Hypothalamus (tissue), 51 donors: ENCODE measurements at places on chromosomes 7 and 10.

- no peak for DNase-seq
These were observed 540.3 kb downstream of the INHBA start for GRCh38 chr7:41162612-41163011.

GRCh38 chr7:93890041-93890463 is 501 bp downstream of the TFPI2 start:
- no peak for DNase-seq

DNA sequence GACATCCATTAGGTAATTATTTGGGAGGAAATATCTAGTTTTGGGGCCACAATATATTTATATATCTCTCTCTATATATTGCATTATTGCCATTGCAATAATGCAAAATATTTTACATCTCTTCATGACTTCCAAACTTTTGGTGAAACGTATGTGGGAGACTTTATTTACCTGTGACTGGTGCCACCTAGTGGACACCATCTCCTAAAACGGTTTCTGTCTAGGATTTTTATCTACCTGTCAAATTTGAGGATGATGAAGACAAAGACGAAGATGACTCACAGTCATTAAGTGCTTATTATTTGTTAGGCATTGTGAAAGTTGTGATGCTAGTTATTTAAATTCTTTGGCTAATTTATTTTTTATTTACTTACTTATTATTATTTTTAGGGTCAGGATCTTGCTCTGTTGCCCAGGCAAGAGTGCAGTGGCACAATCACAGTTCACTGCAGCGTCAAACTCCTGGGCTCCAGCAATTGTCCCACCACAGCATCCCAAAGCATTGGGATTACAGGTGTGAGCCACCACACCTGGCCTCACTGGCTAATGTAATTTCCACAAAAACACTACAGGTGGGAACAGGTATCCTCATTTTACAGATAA is 18.7 kb upstream of the CBLL1 start:
- DNase-seq: peak; percentile 27

DNA sequence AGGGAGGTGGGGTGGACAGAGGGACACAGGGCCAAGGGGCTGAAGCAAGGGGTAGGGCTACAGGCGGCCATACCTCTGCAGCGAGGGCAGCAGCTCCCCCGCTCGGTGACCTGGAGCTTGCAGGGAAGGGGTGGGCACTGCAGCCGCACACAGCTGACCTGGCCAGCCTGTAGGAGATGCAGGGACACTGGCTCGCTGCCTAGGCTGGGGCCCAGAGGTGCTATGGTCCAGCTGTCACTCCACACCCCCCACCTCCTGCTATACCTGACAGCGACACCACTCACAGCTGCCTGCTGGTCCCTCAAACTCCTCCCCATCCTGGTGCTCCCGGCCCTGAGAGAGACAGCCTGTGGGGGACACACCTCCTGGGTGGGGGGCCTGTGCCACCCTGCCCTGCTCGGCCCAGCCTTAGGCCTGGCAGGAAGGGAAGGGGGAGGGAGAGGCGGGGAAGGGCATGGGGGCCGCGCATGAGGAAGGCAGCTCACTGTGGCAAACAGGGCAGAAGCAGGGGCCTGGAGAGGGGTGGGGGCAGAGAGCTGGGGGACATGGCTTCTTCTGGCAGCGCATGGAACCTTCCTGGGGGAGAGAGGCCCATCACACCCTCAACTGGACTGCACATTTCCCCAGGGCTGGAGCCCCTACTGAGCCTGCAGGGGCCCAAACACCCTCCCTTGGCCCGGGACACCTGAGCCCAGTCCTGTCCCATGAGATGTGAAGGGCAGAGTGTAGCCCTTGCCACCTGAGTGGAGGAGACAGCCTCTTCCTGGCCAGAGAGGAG is 23.9 kb downstream of the ATP6V1F start:
- DNase-seq: no peak

- DNase-seq: no peak
These were observed 769.7 kb upstream of the AUTS2 start for GRCh38 chr7:68828575-68828974.

DNA sequence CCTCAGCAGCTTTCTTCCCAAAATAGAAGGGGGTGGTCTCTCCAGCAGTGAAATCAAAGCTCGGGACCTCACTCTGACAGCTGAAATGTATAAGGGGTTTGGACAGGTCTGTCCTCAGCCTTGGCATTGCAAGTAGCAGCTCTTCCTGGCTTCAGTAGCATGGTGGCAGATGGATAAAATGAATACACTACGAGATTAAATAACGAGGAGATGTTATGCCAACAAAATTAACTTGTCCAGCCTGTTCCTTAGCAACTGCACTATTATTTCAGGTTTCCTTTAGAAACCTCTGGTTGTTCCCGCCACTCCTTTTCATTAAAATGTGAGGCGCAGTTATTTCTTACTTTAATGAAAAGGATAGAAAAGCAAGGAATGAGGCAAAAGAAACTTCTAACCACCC is 24.9 kb downstream of the PRLHR start:
- DNase-seq: no peak

- no peak for DNase-seq
These were observed 102.4 kb downstream of the CFTR start for GRCh38 chr7:117582219-117582704.

- DNase-seq: no peak
These were observed 238.4 kb upstream of the MKI67 start for GRCh38 chr10:128364631-128365030.

GRCh38 chr7:74544706-74545469 is 91.2 kb downstream of the GTF2IRD1 start:
- no peak for DNase-seq

- DNase-seq: no peak
These were observed 6.1 kb upstream of the TNS3 start for GRCh38 chr7:47587976-47588375.

DNA sequence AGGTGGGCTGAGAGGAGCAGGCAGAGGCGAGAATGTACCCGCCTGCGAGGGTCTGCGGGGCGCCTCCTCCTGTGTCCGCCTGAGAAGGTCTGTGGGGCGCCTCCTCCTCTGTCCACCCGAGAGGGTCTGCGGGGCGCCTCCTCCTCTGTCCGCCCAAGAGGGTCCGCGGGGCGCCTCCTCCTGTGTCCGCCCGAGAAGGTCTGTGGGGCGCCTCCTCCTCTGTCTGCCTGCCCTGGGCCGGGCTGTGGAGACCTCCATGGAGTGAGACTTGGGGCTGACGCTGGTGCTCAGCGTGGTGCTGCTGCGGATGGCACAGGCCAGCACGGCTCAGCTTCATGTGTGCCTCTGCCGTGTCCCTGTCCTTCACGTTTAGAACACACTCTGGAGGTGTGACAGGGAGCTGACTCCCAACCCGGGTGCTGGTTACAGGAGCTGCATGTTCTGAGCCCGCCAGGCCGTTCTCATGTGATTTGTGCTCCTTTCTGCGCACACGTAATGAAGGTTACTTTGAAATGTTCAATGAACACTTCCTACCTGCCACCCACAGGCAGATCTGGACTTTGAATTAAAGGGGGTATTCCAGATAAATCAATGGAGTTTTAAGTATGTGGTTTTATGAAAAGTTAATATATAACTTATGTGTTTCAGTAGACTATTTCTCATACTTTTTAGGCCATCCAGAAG is 20.5 kb upstream of the GET4 start:
- no peak for DNase-seq

- DNase-seq: no peak
These were observed 83.9 kb downstream of the PIP4K2A start for GRCh38 chr10:22630234-22631174.

DNA sequence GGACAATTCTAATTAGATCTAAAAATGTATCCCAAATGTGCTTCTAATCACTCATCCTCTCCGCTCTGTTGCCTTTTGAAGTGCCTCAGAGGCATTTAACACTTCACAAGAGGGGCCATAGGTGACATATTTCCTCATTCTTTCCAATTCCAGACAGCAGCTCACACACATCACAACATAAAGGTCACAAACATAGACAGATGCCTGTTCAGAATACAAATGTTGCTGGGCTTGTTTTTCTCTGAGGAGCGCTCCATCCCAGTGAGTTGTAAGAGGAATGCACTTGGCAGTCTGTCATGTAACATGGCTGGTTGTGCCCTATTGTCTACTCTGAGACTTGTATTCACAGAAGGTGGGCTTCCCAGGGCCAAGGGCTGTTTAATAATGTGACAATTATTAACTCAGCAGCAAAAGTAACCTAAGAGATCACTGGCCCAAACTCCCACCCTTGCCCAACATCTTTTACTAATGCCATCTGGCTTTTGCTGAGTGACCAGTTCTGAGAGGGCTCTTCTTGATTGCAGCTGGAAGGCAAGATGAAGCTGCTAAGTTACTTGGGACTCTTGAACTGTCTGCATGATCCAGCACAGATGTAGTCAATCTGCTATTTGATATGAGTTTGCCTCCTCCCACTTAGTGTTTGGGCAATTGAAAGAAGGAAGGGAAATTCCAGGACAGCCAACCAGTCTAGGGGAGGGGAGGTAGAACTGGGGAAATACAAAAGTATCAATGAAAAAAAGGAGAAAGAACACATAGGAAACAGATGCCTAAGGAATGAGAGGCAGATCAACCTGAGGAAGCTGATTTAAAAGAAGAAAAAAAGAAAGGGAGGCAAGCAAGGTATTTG is 13.6 kb downstream of the PON2 start:
- DNase-seq: no peak

- DNase-seq: no peak
These were observed 139.1 kb downstream of the TFPI2 start for GRCh38 chr7:93751421-93751820.

DNA sequence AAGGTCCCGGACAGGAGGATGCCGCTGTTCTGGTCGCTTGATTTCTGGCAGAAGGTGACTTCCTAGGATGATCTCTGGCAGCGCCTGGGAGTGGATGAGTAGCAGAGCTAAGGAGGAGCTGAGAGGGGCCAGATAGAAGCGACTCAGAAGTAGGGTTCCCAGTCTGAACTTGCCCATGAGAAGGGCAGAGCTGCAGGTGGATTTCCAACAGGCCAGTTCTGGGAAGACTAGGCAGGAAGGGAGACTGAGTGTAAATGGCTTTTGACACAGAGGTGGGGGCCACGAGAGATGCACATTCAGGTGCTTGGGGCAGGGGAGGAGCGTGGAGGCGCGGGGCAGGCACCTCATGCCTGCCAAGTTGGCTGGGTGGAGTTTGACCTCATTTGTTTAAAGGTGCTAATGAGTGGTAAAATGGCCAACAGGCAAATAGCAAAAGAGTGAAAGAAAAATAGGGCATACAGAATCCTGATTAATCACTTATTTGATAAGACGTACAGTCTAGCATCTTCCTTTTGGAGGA is 58.8 kb downstream of the SHH start:
- no peak for DNase-seq

DNA sequence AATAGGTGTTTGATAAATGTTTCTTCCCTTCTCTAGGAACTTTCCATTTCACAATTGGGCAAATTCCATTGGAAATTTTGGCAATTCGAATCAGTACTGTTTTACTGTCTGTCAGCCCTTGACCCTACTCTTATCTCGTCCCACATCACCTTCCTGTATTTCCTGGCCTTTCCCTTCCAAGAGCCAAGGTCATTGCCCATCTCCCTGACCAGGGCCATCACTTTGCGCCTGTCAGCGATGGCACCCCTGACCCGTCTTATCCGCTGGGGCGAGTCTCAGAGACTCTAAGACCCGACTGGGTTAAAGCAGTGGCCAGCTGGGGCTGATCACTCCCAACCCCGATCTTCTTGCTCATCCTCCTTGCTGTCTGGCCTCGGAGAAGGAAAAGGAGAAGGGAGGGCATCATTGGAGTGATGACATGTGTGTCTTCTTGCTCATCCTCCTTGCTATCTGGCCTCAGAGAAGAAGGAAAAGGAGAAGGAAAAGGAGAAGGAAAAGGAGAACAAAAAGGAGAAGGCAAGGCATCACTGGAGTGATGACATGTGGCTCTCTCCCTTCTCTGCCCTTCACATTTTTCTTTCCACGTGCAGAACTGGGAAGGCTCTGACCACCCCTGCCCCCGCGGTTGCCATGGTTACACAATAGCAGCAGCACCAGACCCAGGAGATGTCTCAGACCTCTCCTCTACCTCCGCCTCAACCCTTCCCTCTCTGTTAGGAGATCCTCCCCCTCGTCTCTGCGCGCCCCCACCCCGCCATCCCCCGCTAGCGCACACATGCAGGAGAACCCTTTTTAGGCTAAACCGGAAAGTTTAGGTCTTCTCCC is 2.0 kb downstream of the SEMA3D start:
- no peak for DNase-seq
